Ammon's horn (tissue), 1 donor: ENCODE measurements at places on chromosomes 16 and 17.

DNA sequence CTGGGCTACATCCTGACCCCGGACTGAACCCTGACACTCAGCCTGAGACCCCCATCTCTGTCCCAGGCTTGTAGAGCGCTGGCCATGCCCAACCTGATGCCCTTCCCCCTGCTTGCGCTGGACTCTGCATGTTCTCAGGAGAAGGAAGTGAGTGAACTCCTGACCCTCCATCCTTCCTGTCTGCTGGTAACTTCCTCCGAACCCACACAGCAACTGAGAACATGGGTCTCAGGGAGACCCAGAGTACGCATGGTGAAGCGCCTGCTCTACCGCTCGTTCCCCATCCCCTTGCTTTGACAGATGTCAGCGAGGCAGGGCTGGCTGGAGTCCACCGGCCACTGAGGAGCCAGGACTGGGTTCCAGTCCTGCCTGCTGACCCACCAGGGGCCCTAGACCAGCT is 6.1 kb downstream of the CAMKK1 start:
- DNase-seq, result peak; percentile 76

DNA sequence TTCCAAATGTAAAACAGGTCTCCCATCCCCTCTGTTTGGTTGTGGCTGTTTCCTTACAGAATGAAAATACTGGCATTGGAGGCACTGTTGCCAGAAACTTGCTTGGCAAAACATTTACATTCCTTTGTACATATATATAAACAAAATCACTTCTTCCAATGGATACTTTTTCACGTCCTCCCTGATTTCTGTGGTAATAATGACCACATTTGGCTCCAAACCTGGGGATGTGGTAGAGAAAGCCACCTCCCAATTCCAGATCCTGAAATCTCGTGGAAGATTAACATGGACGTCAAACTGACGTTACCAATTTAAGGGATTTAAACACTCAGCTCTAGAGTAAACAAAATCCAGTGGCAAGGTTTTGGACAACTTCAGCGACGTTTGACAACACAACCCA is 370.8 kb upstream of the ZFHX3 start:
- no peak for DNase-seq

GRCh38 chr16:86517033-86517432 is 6.7 kb downstream of the FOXF1 start:
- no peak for DNase-seq

DNA sequence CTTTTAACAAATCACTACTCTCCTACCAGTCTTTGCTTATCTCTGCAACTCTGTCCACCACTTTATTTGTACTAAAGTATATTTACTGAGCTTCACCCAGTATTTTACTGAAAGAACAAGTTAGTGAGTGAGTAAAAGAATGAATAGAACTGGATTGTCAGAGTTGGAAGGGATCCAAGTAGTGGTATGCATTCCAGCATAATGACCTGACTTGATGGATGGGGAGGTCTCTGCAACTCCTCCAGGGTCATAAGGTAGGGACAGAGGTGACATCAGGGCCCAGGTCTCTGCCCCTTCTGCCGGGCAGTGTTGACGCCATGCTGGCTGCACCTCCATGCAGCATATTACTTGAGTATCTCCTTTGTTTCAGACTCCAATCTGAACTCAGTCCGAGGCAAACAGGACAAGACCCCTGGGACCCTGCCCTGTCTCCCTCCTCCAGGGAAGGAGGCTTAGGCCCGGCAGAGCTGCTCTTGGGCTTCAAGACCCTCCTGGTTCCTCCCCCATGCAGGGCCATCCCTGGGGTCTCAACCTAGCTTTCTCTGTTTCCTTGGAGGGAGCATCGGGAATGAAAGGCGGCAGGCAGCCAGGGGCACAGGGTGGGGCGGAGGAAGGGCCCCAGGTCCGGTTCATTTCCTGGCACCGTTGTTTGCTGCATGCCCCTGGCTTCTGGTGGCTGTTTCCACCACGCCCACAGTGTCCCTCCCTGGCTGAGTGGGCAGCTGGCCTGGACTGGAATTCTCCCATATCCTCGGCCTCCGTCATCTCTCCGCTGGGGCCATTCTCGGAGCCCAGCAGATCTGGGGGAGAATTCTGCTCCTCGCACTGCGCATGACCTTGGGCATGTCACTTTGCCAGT is 12.4 kb upstream of the ITGA3 start:
- DNase-seq, result no peak

GRCh38 chr16:66395806-66396555 is 29.5 kb downstream of the CDH5 start:
- DNase-seq, result no peak
